Common myeloid progenitor, CD34-positive (primary cell): ENCODE measurements at places on chromosomes 11 and 22.

DNA sequence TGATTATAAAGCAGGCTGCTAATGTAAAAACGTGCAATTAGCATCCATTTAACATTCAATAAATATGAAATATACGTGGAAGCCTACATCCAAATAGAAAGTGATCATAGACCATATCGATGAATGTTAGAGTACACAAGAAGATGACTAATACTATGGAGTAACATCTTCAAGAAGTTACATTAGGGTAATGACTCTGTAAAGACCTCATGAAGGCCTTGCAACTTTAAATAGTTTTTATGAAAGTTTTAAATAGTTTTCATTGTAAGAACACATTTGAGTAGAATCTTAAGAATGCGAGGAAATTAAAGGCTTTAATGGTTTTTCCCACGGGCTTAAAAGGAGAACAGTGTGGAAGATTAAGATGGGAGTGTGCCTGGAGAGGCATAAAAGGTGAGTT lies 1.4 kb downstream of the TRIM34 start:
- no peak for DNase-seq

- DNase-seq: no peak
Observed at GRCh38 chr11:91998481-91998880, 226.1 kb upstream of the FAT3 start.

- DNase-seq: no peak
Observed at GRCh38 chr11:130876100-130876499, 40.2 kb downstream of the SNX19 start.

- DNase-seq: no peak
Observed at GRCh38 chr11:78667461-78667860, 92.8 kb upstream of the NARS2 start.

DNA sequence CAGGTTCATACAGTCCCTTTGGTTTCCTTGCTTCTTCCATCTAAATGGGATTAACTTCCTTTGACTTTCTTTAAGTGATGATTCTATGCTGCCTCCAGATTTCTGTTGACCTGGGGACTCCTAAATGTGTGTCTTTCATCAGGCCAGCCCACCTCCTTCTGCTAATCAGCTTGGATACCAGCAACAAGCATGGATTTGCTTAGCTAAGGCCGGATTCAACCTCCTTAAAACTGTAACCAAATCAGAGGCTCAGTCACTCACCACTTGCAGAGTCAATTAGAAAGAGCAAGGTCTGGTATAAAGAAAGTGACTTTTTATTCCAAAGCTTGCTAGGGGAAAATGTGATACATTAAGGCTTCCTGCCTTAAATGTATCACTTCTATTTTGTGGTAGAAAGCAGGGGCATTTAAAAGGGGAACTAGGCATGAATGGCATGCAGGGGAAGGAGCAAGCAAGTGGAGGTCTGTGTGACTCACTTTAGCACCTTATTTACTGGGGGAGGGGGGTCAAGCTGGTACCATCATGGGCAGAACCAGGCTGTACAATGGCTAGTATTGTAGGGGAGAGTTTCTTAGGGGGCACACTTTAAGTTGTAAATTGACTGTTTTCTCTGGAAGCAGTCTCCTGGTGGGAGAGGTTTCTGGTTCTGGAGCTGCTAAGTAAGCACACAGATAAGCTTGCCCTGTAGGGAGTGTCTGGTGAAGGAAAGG lies 239.0 kb upstream of the PDGFD start:
- peak; percentile 48 for DNase-seq
